ENCODE measurements at places on chromosomes 1 and 21.

DNA sequence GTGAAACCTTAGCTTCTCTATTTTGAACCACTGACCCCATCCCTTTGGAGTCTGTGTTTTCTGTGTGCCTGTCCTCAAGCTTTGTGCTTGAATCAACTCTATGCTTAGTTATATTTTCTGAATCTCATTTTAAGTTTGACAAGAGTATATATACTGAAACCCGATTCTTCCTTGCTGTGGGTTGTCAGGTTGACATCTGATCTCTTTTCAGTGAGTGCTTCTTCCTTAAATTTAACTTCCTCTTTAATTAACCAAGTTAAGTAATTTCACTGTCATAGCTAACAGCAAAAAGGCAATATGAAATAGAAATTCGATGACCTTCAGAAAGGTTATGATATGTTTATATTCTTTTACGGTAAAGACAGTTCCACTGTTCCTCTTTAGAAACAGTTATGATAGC, 69.4 kb downstream of the C1orf21 start:
- no peak for DNase-seq

DNA sequence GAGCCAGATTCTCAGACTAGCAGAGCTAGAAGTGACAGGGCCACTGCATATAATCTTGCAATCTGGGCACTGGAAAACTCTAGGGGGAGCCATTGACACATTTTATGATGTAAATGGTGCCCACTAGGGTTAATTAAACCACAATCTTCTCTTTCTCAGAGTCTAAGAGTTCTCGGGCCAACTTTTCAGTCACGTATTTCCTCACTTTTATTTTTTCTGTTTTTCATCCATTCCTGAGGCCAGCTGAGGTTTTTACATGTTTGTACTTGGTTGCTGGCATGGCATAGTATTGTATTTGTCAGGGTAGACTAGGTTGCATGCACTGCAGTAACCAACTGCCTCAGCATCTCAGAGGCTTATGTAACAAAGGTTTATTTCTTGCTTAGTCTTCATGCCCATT, 138.2 kb downstream of the ZNF326 start:
- peak; percentile 32 for DNase-seq

DNA sequence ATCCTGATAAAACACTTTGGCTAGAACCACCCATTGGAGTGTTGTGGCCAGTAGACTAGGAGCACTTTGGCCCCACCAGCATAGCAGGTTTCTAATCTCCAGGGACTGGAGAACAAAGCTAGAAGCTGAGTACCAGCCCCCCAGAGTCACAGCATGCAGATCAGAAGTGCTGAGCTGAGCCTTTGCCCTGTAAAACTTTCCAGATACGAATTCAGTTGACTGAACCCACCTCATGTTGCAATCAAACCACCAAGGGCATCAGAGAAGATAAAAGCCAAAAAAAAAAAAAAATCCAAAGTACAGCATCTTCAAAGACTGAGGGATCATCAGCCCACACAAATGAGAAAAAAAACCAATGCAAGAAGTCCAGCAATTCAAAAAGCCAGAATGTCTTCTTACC, 8.7 kb upstream of the CD53 start:
- DNase-seq, result no peak

DNA sequence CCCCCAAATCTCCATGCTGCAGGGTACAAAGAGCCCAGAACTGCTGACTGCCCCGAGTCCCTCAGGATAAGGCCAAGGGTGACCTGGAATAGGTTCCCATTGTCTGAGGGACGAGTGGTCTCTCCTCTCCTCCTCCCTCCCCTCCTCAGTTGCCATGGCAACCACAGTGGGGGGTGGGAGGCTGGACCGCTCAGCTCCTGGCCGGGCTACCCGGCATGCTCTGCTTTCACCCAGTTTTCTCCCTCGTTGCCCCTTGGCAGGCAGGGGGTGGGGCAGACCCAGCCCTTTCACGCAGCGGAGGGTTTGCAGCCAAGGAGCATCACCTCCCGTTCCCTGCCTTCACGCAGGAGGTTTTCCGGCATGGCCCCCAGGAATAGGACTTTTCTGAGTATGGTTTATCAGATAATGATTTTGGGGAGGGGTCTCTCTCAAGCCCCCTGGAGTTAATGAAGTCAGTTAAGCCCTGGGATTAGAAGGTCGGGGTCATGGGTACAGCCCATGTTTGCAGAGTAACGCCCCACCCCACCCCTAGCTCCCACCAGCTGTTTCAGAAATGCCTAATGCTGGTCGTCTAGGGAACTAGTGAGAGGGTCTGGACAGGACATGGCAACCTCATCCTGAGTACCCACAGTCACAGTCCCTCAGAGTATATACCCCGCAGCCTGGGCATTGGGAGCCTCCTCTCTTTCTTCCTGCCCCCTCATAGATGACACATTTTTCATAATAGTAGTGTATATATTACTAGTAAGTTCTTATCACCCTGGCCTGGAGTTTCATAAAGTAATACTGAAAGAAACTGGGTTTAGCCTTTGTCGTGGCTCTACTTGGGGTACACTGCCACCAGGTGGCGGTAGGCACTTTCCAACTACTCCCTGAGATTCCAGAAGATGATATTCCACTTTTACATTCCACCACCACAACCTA, 20.7 kb downstream of the C1QB start:
- peak; percentile 70 for DNase-seq

DNA sequence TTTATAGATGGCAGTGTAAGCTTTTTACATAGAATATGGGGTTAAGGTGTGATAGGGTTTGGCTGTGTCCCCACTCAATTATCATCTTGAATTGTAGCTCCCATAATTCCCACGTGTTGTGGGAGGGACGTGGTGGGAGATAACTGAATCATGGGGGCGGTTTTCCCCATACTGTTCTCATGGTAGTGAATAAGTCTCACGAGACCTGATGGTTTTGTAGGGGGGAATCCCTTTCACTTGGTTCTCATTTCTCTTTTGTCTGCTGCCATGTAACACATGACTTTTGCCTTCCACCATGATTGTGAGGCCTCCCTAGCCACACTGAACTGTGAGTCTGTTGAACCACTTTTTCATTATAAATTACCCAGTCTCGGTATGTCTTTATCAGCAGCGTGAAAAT, 290.3 kb upstream of the B3GALT2 start:
- DNase-seq, result no peak

DNA sequence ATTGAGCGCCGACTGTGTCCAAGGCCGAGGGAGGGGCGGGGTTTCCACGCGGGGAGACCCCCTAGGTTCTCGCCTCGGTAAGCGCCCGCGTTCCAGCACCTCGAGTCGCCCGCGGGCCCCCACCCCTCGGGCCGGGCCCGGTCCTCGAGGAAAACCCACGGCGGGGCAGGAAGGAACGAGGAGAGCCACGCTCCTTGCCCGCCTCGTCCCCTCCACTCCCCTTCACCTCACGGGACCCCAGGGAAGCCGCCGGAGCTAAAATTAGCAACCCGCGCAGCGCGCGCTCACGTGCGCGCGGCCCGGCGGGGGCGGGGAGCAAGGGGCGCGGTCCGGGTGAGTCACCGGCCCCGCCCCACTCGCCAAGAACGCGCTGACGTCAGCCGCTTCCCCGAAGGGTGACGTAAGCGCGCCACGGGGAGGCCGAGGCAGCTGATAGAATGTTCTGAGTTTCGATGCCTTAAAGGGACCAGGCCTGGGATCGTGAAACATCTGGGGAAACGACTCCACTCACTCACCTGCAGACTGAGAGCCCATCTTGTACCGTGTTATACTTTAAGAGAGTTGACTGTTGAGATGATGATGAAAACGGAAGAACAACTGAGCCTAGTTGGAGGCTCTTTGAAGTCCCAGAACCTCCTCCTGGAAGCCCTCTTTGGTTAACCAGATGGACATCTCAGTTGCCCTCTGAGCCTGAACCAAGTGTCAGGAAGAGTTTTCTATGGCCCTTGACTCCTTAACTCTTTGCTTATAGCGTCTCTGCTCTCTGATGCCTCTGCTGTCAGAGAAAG, 49.7 kb upstream of the ATF3 start:
- DNase-seq, result peak; percentile 97

DNA sequence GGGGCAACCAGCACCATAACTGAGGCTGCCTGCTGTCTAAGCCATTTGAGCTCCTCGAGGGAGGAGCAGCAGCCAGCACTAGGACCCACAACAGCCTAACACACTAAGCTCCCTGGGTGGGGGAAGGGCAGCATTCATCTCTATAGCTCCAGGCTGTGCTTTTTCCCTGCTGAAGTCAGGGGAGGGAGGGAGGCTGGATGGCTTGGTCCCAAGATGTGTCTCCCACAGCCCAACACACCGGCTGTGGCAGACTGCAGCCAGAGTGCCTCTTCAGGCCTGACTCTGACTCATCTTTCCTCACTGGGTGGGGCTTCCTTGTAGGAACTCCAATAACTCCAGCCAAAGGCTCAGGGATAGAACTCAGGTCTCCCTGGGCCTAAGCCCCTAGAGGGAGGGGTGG, 296.3 kb downstream of the PRDM2 start:
- DNase-seq, result no peak

All from astrocyte of the spinal cord (primary cell).